ENCODE measurements at places on chromosomes 5 and 9.

DNA sequence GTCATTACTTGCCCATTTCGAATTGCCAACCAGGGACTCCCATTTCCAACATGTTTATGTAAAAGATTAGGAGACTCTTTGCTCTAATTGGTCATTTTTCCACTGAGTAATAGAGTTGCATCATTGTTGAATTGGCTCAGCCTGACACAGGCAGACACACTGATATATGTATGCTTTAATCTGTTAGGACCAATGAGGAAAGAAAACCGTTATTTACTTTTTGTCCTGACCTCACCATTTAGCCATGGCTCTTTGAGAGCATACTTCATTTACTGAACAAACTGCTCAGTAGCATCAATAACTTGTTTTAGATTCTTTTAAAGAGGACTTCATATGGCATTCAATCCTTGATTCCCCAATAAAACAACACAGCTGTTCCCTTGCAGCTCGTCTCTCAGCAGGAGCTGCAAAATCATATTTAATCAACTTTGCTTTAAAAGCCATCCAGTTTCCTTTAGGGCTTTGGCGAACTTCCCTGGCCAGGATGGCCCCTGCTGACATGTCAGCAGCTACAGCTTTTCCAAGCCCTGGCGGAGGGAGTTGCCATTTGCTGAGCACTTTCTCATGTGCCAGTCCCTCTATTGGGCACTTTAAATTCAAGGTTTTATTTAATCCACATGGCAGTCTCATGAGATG lies 251.5 kb upstream of the TNC start:
- peak; percentile 56 for DNase-seq

- DNase-seq, result no peak
Observed at GRCh38 chr9:122265149-122265915, 650 bp downstream of the MRRF start.

- DNase-seq, result no peak
Observed at GRCh38 chr5:107601076-107601475, 69.7 kb downstream of the EFNA5 start.

DNA sequence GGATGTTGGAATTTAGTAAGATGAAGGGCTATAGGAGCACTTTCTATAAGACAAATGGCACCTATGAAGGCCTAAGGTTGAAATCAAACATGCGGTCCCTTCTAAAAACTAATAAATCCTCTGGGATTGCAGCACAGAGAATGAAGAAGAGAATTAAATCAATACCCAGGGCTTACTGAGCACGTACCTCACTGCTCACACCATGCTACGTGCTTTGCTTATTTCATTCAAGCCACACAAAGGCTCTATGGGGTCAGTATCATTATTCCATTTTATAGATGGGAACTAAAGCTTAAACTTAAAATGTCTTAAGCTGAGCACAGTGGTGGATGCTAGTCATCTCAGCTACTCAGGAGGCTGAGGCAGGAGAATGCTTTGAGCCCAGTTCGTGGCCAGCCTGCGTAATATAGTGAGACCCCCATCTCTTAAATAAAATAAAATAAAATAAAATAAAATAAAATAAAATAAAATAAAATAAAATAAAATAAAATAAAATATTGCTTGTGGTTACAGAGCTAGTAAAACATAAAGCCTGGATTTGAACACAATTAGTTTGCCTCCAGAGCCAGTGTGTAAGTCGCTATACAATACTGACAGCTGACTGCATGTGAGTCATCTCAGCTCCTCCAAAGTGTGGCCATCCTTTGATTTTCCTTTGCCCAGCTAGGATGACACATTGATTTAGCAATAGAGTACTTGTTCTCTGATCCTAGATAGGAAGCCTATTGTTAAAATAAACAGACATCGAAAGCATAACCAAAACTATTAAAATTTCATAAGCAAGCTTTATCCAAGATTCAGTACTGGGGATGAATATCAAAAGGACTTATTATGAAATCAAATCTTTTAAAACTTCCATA lies 20.9 kb upstream of the DPYSL3 start:
- no peak for DNase-seq

GRCh38 chr5:81626524-81626923 lies 124.4 kb downstream of the SSBP2 start:
- no peak for DNase-seq

GRCh38 chr5:172150514-172151425 lies 37.3 kb downstream of the STK10 start:
- DNase-seq, result peak; percentile 90

- peak; percentile 87 for DNase-seq
Observed at GRCh38 chr9:33158843-33159776, 8.0 kb downstream of the B4GALT1 start.

GRCh38 chr5:54516051-54516655 lies 1.4 kb upstream of the SNX18 start:
- DNase-seq, result no peak

GRCh38 chr5:164090358-164090757 lies 584.9 kb downstream of the MAT2B start:
- no peak for DNase-seq

DNA sequence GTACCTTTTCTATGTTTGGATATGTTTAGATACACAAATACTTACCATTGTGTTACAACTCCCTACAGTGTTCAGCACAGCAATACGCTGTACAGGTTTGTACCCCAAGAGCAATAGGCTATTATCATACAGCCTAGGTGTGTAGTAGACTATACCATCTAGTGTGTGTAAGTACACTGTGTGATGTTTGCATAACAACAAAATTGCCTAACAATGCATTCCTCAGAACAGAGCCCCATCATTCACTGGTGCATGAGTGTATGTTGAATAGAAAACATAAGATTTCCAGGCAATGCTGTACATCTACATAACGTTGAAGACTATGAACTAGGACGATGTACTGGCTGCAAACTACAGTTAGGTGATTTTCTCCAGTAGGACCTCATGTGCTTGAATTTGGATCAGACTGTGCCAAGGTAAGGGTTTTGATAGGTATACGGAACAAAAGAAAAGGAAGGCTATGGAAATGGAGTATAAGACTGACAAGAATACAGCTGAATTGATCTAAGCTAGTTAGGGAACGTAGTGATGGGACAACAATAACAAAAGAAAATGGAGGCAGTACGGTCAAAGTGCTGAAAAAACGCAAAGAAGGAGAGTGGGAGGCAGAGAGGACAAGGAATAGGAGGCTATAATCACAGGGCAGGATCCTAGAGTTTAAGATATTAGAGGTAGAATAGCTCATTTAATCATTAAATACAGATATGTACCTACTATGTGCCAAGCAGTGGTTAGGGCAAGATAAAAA lies 46.9 kb downstream of the FNIP1 start:
- DNase-seq, result no peak

- DNase-seq, result no peak
Observed at GRCh38 chr5:143251190-143251589, 152.3 kb downstream of the NR3C1 start.

GRCh38 chr9:71120501-71121247 lies 747 bp downstream of the TRPM3 start:
- no peak for DNase-seq

DNA sequence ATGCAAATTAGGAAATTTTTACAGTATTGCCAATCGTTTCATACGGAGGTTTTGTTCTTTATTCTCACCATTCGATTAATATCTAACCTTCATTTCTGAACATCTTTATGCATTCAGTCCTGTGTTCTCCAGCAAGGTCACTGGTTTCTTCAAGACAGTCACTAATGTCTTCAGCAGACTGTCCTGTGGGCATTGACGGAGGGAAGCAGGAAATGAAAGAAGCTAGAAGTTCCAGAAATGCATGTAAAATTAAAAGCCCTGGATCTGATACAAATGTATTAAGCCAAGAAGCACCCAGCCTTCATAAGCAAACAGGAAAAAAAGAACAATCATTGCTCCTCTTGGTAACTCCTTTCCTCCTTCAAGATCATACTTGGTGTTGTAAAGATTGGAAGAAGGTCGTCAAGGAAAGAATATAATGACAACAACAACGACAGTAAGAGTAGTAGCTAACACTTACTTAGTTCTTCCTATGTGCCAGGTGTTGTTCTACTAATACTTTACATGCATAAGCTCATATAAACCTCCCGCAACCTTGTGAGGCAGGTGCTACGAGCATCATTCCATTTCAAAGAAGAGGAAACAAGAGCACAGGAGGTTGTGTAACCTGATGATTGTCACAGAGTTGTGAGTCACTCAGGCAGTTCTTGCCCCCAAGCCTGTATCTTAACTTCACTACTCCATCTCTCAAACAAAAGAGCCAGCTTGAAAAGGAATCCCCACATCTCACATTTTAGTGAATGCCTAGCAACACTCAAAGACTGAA lies 59.9 kb upstream of the CER1 start:
- DNase-seq, result no peak

GRCh38 chr9:14993061-14993800 lies 83.0 kb upstream of the FREM1 start:
- DNase-seq, result peak; percentile 93

DNA sequence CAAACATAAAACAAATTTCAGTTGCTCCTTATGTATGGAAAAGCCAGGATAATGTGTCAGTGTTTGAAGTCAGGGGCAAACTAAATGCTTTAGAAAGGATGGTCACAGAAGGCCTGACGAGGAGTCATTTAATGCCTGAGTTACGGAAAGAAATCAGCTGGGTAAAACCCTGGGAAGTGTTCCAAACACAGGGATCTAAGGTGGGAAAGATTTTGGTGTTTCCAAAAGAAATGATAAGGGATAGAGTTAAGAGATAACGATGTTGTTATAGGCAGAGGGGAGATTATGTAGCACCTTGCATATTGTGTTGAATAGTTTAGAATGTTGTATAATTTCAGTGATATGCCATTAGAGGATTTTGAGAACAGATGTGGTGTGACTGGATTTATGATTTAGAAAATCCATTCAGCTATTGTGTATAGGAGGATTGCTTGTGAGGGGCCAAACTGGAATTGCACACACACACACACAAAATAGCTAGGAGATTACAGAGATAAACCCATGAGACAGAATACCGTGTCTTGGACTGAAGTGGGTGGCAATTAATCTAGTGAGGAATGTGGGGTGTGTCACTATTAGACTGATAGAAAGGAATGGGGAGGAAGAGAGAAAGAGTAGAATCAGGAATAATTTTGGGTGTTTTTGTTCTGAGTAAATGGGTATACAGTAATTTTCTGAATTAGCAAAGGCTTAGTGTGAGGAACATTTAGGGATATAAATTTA lies 274.2 kb upstream of the DAB2 start:
- DNase-seq, result no peak

DNA sequence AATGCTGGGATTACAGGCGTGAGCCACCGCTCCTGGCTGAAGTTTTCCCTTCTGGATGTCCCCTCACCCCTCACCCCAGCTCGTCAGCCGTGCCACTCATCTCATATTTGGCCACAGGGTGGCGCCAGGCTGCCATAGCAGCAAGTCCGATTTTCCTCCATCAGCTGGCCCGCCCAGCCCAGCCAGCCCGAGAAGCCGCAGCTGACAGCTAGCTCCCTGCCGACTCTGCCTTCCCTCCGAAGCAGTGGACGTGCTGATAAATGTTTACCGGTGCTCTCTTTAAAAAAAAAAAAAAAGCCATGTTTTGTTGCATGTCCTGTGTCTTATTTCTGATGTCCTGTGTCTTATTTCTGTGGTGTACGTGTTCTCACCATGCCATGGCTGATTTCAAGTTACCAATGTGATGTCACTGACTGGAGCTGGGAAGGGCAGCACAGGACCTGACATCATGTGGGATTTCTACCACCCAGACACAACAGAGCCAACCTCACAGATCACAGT lies 58.3 kb downstream of the PFDN1 start:
- DNase-seq, result peak; percentile 96

DNA sequence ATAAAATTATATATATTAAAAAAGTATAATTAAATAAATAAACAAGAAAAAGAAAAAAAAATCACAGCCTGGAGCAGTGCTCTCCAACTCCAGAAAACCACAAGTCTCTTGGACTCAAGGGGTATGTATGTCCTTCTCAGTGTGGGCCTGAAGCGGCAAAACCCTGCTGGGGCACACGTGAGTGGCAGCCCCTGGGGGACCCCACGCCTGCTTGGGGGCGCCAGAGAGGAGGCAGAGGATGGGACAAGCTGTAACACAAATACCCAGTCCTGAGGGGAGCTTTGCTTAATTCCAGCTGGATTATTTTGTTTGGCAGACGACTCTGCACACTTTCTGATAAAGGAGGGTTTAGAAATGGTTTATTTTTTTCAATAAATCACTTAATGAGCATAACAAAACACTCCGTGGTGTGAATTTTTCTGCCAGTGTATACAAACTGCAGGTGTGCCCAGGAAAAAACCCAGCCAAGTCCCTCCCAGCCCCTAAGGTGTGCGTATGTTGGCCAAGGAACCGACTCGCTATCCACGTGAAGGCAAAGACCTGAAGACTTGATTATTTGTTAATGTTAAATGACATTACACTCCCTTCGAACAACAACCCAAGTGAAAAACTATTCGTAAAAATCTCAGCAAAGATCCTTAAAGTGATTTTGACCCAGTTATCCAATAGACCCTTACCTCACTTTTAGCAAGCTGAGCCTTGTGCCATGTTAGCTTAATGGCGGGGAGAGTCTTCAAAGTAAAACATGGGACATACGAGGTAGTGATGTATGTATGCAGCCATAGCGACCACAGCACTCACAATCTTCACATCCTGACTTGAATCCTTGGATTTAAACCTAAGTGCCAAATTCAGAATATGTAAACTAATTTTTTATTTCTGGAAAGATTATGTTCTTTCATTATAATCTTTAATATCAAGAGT lies 32.9 kb downstream of the ANKH start:
- DNase-seq, result no peak

DNA sequence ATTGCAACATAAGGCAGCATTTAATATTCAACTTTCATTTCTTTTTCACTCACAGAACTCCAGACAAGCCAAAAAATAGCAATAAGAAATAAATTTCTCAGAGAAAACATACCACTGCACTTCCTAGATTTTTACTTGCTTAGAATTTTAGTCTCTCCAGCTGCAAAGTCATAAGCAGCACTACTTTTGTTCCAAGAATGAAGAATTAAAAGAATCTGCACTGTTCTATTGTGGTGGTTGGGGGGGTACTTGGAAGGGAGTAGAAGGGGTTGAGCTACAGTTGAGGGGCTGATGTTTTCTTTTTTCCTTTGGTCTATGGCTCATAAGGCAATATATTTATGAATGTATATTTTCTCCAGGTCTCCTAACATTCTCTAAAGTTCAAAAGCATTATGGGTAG lies 144.5 kb downstream of the KIAA0825 start:
- no peak for DNase-seq

GRCh38 chr5:94674490-94675382 lies 56.3 kb downstream of the SLF1 start:
- no peak for DNase-seq

DNA sequence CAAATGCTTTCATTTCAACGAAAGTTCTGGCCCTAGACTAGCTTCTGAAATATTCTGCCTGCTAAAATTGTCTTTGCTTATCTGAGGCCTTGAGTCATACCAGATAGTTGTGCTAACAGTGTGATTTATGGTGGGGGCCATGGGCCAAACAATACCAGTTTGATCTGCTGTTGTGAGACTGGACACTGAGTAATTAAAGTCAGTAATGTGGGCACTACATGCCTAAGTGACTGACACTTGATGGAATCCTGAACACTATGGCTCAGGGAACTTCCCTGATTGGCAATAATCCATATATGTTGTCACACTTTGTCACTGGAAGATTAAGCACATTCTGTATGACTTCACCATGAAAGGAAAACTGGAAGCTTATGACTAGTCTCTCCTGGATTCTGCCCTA lies 127.6 kb upstream of the CYLC2 start:
- no peak for DNase-seq

GRCh38 chr5:158074597-158074991 lies 215.6 kb upstream of the CLINT1 start:
- DNase-seq, result no peak

All from Right ventricle myocardium inferior (tissue), 1 donor.